ENCODE measurements at places on chromosomes 12 and 14. TPM values are rescaled to one million over a fixed set of nuclear protein-coding genes. Genes with fewer than 3 reads are reported as not detected.
A peak's percentile ranks its signal among the peaks of the same experiment; 100 is the strongest.

CIT gene
- 20.8 TPM for total RNA-seq

- no peak for DNase-seq
- no peak overlapping the region for H3K4me3 ChIP-seq
- H3K27me3 ChIP-seq: no peaks in the 10 kb centered on the region
- no peak overlapping the region for H3K27ac ChIP-seq
- H3K36me3 ChIP-seq: no peaks in the 10 kb centered on the region
Measured at GRCh38 chr14:81396113-81396512, 4.0 kb downstream of the STON2 start.

DNA sequence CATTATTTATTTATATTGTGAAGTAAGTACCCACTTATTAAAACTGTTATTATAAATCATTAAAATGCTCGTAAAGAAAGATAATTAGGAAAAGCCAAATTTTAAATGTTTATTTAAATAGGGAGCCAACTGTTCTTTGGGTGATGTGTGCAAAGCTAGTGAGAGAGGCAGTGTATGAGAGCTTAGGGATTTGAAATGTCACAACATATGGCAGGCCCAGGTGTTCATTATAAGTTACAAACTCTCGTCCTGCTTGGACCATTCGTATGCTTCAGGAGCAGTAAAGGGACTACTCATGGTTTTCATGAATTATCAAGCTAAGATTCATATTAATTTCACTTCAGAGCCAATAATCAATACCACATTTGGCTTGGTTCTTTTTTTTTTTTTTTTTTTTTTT is 154.5 kb downstream of the TGFB3 start:
- H3K36me3 ChIP-seq: no peaks in the 10 kb centered on the region
- no peaks in the 10 kb centered on the region for H3K27me3 ChIP-seq
- DNase-seq: no peak
- H3K4me1 ChIP-seq: peaks cover 22% of the 10 kb centered on the region

DNA sequence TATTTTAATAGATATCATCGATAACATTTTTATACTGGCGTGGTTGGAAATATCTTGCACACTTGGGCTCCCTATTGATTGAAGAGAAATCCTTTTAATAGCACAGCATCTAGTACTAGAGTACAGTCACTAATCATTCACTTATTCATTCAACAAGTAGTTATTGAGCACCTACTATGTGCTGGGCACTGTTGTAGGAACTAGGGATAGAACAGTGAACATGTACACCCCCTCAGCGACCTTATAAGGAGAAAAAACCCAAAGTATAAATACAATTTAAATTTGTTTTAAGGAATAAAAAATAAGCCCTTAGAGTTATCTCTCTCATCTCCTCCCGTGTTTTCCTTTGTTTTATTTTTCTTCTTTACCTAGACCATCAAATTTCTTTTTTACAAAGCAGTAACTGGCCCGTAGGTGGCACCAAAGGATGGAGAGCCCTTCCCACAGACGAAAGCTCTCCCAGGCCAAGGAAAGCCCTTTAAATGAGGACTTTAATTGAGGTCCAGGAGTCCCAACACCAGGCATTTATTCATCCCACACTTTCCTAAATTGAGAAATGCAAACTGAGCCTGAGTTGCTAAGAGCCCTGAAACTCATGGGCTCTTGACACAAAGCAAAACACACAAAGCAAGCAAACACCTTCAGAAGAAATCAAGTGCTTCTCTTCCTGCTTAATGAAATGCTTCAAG is 29.0 kb downstream of the PEBP1 start:
- peak; percentile 39 for DNase-seq
- no peaks in the 10 kb centered on the region for H3K4me1 ChIP-seq
- H3K36me3 ChIP-seq: no peaks in the 10 kb centered on the region
- H3K27me3 ChIP-seq: no peaks in the 10 kb centered on the region
- no peak overlapping the region for H3K27ac ChIP-seq

Data from glutamatergic neuron (in vitro differentiated cells).